ENCODE measurements at places on chromosomes 11 and 22.

- peak; percentile 49 for DNase-seq
Measured at GRCh38 chr11:114738954-114739353, 60.6 kb downstream of the NXPE2 start.

GRCh38 chr22:23164091-23164490, 16.2 kb upstream of the BCR start:
- DNase-seq = no peak

- DNase-seq = peak; percentile 32
Measured at GRCh38 chr22:50641696-50642607, 14.0 kb upstream of the ARSA start.

DNA sequence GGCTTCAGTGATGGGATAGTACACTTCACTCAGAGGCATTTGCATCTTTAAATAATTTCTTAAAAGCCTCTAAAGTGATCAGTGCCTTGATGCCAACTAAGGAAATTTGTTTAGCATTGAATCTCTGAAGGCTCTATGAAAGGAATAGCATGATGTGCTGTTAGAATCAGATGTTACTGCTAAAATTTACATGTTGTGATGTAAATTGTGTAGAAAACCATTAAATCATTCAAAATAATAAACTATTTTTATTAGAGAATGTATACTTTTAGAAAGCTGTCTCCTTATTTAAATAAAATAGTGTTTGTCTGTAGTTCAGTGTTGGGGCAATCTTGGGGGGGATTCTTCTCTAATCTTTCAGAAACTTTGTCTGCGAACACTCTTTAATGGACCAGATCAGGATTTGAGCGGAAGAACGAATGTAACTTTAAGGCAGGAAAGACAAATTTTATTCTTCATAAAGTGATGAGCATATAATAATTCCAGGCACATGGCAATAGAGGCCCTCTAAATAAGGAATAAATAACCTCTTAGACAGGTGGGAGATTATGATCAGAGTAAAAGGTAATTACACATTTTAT, 4.6 kb downstream of the MALAT1 start:
- peak; percentile 33 for DNase-seq

DNA sequence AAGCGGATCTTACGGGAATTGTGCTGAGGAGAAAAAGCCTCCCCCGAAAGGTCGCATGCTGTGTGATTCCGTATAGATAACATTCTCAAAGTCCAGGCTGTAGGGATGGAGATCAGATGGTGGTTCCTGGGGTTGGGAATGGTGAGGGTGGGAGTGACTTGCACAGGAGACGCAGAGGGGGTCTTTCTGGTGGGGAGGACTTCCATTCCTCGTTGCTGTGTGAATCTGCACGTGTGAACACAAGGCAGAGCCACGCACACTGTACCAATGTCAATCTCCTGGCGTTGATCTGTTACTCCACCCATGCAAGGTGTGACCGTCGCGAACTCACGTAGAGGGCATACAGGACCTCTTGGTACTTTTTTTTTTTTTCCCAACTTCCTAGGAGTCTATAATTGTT, 59.0 kb upstream of the KCNQ1OT1 start:
- no peak for DNase-seq

GRCh38 chr22:27273436-27273835, 528.1 kb downstream of the MN1 start:
- no peak for DNase-seq

DNA sequence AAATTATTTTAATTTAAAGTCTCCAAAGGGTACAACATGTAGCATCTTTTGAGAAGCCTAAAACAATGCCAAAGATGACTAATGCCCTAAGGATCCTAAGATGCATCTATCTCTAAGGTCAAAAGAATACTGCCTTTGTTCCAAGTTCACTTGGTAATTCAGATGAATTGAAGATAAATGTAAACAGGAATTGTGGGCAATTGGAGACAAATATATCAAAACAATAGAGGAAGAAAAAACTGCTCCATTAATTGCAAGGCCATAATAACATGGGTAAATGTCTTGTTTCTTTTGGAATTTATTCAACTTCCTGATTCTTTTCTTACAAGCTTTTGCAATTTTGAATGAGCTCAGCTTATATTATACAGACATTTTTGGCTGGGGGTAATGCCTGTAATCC, 338.6 kb downstream of the TTC28 start:
- peak; percentile 12 for DNase-seq

DNA sequence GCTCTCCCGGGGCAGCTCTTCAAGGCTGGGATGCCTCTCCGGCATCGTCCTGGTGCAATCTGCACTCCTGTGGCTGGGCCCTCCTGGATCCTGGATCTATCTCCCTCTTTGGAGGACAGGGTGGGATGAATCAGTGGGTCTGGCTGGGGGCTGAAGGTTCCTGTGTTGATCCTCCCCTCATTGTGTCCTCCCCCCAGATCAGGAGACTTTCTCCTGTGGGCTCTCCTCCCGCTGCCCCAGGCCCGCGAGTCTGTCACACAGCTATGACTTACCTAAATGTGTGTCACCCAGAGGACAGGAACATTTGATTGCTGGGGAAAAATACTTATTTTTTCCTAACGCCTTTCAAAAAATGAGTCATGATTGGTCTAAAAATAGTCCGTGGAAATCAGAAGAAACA, 106.8 kb upstream of the NECTIN1 start:
- DNase-seq = no peak

- DNase-seq = no peak
Measured at GRCh38 chr11:6094186-6094585, 13.3 kb upstream of the OR56B4 start.

GRCh38 chr22:37657590-37658132, 862 bp upstream of the PDXP start:
- peak; percentile 7 for DNase-seq

DNA sequence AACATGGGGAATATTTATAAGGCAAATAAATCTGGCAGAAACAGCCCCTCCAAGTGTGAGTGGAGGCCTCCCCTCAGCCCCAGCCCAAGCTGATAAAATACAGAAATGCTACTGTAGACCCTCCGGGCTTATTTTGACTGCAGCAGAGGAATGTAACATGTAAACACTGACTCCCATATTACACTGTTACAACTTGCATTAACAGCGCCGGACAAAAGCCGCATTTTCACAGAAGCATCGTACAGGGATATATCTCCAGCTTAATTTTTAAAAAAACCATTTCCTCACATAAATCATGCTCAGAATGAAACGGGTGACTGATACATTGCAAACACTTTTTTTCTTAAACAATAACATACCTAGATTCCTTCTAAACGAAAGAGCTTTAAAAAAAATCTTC, 36.6 kb upstream of the COMT start:
- DNase-seq = no peak

- DNase-seq = no peak
Measured at GRCh38 chr11:22898036-22898435, 37.8 kb upstream of the CCDC179 start.

GRCh38 chr11:5712507-5712906, 22.9 kb downstream of the TRIM22 start:
- DNase-seq = peak; percentile 5

GRCh38 chr11:27718863-27719545, 18.7 kb upstream of the BDNF start:
- DNase-seq = peak; percentile 65

- DNase-seq = no peak
Measured at GRCh38 chr22:30320021-30320556, 6.7 kb downstream of the TBC1D10A start.

DNA sequence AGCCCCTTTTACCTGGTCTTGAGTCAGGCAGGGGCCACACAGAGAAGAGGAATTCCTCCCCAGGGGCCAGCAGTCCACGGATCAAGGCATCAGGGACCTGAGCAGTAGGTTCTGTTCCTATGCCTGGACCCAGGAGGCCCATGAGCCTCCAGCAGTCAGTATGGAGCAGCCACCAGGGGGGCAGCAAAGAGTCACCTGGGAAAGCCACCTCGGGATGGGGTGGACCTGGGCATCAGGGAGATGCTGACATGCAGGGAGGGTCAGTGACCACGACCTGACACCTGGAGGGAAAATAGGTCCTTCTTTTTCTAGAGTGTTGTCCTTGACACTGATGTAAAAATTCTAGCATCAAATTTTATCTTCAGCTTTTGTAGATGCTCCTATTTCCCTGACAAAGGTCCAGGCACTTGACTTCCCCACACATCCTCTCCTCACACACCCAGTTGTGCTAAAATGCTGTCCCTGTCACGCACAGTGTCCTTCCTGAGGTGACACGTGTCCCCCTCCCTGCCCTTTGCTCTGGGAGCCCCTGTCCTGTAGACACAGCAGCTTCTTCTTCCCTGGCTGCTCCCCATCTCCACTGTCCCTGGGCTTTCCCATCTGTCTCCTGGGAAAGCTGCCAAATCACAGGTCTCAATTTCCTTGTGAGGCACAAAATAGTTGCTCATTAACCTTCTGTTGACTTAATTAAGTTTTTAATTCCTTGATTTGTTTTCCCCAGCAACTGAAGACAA, 70.0 kb upstream of the IGLL5 start:
- DNase-seq = no peak

DNA sequence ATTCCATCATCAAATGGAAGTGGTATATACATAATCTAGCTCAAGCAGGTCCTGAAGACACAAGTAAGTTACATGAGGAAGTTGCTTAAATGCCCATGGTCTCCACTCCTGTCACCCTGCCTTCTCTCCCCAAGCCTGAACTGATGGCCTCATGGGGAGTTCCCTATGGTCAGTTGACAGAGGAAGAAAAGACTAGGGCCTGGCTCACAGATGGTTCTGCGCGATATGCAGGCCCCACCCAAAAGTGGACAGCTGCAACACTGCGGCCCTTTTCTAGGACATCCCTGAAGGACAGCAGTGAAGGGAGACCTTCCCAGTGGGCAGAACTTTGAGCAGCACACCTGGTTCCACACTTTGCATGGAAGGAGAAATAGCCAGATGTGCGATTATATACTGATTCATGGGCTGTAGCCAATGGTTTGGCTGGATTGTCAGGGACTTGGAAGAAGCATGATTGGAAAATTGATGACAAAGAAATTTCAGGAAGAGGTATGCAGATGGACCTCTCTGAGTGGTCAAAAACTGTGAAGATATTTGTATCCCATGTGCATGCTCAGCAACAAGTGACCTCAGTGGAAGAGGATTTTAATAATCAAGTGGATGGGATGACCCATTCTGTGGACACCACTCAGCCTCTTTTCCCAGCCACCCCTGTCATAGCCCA, 17.3 kb upstream of the CD82 start:
- DNase-seq = no peak

DNA sequence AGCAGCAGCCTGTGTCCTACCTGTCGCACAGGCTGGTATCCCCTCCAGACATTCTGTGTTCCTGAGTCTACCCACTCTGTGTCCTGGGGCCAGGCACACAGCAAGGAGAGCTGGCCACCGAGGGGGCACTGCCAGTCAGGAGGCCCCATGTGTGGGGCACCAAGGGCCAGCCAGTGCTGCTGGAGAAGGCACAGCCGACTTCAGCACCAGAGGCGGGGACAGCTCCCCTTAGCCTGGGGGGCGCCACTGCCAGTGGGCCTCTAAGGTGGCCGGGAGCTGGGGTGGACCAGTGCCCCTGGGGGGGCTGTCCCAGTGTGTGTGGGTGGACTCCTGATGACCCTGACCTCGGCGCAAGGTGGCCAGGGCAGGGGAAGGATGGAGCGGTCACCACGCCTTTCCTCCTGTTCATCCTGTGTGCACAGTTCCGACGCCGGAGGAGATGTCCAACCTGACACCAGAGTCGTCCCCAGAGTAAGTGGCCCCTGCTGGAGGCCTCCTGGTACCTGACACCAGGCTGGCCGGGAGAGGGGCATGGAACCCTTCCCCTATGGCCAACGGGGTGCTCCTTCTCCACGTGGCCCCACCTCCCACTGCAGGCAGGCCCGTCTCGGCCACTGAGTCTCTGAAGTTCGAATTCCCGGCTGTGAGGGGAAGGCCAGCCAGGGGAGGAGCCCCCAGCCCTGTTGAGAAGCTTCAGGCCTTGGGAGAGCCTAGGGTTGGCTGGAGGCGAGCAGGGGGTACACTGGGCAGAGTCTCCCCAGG, 35.4 kb downstream of the MOB2 start:
- no peak for DNase-seq

DNA sequence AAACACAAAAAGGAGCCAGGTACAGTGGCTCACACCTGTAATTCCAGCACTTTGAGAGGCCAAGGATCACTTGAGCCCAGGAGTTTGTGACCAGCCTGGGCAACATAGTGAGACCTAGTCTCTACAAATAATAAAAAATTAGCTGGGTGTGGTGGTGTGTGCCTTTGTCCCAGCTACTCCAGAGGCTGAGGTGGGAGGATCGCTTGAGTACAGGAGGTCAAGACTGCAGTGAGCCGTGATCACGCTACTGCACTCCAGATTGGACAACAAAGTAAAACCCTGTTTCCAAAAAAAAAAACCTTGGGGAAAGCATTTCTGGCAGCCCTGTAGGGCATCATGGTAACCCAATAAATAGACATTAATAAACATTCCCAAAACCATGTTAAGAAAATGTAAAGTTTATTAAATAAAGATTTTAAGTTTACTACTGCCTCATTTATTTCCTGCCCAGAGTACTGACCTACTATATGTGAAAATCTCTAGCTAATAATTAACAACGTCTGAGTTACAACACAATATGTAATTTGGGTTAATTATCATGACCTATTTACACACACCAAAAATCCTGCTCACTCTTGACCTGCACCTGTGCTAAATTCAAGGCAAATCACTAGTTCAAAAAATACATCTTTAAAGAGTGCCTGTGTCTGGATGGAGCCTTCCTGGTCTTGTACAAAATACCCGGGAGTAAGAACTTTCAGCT, 8.4 kb downstream of the EEF1G start:
- DNase-seq = no peak

- DNase-seq = no peak
Measured at GRCh38 chr11:114977651-114978050, 299.3 kb downstream of the NXPE2 start.

- no peak for DNase-seq
Measured at GRCh38 chr11:79447038-79447786, 6.4 kb upstream of the TENM4 start.

- no peak for DNase-seq
Measured at GRCh38 chr22:46931414-46931813, 169.0 kb downstream of the TBC1D22A start.

GRCh38 chr11:6321961-6322362, 1.7 kb upstream of the CAVIN3 start:
- DNase-seq = peak; percentile 82

- peak; percentile 84 for DNase-seq
Measured at GRCh38 chr11:123628936-123629683, 25.3 kb downstream of the SCN3B start.

GRCh38 chr11:82229341-82229740, 504.3 kb downstream of the FAM181B start:
- no peak for DNase-seq

DNA sequence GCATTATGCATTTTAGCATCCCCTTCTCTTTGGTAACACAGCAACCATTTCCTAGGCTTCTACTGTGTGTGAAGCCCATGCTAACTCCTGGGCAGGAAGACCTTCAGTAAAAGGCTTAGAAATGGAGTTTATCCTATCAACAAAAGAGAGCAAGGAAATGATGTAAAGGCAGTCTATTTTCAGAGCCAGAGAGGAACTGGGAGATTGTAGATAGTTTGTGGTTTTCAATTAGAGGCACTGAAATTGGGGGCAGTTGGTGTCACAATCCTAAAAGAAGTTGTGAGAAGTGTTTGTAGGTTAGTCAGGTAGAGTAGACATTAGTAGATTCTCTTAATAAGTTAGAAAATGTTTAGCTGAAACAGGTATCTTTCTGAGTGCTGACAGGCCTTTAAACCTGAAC, 7.1 kb downstream of the ACAD8 start:
- DNase-seq = no peak

GRCh38 chr22:32830473-32830872, 29.0 kb downstream of the TIMP3 start:
- no peak for DNase-seq

Measured in IMR-90 (cell line).